Psoas muscle (tissue), 8 donors: ENCODE measurements at places on chromosomes 7 and 10. TPM values are rescaled to one million over a fixed set of nuclear protein-coding genes. Genes with fewer than 3 reads are reported as not detected.

- no peak for DNase-seq
These were observed 6.2 kb downstream of the FAM241B start for GRCh38 chr10:69636273-69636575.

GRCh38 chr10:8279598-8279997 is 225.1 kb downstream of the GATA3 start:
- DNase-seq, result no peak

GRCh38 chr7:109136893-109137292 is 567.2 kb downstream of the DNAJB9 start:
- DNase-seq, result no peak

DNA sequence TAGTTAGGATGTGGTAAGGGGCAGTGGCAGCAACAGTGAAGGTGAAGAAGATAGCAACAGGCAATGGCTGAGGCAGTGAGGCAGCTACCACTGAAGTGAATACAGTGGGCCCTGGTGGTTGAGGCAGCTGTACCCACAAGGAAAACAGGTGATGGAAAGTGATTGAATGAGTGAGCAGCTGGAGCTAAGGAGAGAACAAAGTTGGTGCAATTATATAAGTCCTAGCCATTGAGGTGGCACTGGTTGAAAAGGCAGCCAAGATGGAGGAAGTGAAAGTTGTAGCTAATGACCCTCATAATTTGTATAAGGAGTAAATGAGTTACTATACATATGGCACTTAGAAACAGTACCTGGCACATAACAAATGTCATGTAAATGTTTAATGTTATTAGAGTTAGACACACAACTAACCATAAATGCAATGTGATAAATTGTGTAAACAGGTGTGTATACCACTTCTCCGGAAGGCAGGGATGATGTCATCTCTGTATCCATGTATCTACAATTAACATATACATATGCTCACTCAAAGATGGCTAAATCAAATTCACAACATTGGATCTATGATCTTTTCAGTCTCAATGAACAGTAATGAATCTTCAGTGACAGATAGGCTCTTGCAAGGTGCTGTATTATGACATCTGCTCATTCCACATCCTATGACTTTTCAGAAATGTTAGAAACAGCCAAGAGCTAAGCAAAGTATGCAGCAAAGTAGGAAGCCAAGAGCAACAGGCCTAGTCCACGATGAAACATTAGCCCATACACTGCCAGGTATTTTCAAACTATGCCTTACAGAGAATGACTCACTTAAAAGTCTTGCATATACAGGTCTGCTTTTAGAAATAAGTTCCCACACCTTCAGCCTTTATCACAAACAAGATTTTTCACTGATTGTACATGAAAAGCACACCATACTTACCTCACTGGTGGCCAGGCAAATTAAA is 10.7 kb downstream of the XPNPEP1 start:
- no peak for DNase-seq

DNA sequence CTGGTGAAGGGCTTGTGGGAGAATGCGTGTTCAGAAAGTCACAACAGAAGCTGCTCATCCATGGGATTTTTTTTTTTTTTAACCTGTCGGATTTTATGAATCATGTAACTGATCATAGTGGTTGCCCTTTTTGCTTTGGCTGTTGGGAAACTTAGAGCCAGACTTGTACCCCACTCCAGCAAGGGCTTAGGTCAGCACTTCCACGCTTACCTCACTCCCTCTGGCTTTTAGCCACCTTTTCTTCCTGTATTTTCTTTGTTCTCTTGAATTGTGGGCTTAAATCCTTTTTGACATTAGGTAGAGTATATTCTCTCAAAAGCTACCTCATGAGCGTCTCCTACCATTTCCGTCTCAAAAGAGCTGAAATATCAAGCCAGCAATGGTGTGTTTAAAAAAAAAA is 113.6 kb upstream of the BTBD16 start:
- DNase-seq, result no peak

FZD8 gene
- 5.5 TPM for total RNA-seq

THSD7A gene
- total RNA-seq, result 0.84 TPM

RAMP3 gene
- total RNA-seq, result 12.1 TPM

CLRN3 gene
- total RNA-seq, result not detected

CALHM3 gene
- total RNA-seq, result not detected

ZNF727 gene
- 1.3 TPM for total RNA-seq
